AML-193 (cell line): ENCODE measurements at places on chromosomes 1 and 21.

- DNase-seq = no peak
Observed at GRCh38 chr1:172815740-172816139, 156.8 kb downstream of the FASLG start.

GRCh38 chr1:67175530-67176087 is 9.4 kb downstream of the IL23R start:
- no peak for DNase-seq

DNA sequence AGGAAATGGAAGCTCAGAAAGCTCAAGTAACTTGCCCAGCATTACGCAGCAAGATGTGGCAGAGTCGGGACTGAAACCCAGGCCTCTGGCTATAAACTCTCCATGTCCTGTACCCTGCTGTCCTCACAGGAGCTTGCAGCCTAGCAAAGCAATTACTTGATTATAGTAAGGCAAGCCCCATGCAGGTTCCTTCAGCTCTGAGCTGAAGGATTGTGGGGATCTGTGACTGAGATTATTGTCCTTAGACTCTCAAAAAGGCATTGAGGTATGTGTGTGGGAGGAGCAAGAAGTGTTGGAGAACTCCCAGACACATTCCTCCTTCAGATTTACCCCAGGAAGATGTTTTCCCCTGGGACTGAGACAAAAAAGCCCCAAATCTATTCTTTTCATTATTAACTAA is 124.0 kb upstream of the SPATA6 start:
- DNase-seq = no peak

DNA sequence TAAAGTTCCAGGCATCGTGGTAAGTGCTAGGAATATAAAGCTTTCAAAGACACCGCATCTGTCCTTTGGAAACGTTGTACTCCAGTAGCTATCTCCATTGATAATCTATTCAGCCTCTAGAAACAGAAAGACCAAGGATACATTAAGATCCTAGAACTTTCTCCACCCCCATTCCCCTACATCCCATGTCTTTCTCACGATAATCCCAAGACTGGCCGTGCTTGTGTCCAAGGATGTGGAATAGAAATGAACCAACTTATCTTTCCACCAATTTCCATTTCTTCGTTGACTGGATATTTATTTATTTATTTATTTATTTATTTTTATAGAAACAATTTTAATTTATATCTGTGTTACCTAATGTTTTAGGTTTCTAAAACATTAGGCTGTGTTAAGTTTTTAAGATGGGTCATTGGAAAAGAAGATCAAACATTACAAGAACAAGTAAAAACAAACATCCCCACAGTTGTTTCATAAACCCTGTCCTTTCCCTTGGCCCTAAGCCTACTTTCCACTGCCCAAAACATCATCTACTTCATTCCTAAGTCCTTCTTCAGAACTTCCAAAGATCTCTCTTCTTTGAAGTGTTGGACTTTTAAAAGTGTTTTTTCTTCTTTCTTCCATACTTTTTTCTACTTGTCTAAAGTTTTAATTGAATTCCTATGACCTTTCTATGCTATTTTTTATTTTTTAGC is 39.7 kb downstream of the LRRC8C start:
- no peak for DNase-seq

DNA sequence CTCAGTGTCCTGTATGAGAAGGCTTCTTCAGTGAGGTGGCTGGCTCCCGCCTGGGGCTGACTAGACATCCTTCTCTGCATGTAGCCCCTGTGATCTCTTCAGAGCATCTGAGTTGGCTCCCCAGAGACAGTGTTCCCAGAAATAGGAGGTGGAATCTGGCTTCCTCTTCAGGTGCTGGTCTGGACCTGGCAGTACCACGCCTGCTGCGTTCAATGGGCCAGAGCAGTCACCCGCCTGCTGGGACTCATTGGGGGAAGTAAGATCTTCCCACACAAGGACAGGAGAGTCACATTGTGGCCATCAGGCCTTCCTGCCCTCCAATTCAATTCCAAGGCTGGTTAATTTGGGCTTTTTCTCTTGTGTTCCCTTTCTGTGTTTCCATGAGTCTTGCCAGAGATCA is 51.0 kb downstream of the ADARB1 start:
- DNase-seq = no peak

DNA sequence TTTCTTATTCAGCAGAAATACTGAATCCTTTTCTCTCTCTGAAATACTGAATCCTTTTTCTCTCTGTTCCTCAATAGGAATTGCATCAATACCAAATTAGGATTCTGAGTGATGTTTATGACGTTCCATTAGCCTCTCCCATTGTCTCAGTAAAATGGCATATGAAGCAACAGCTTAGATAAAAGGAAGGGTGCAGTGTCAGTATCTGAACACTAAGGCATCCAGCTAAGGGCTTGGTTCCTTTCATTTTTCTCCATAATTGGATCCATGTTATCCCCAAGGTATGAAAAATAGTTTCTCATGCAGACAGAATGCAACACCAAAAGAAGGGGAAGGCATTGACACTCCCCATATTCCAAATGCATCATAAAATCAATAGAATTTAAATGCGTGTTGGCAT is 61.5 kb upstream of the RAVER2 start:
- DNase-seq = no peak

DNA sequence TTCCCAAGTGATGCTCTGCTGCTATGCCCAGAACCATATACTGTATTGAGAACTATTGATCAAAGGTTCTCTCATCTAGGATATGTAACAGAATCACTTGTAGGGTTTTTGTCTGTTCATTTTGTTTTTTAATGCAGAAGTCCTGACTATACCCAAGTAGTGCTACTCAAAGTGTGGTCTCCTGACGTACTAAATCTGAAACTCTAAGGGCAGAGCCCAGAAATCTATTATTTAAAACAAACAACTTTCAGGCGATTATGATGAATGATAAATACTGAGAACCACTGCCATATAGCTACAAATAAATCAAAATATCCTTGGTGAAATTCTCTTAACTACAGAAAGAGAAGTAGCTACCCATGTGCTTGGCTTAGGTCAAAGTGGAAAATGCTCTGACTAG is 10.1 kb downstream of the ZZZ3 start:
- DNase-seq = no peak

DNA sequence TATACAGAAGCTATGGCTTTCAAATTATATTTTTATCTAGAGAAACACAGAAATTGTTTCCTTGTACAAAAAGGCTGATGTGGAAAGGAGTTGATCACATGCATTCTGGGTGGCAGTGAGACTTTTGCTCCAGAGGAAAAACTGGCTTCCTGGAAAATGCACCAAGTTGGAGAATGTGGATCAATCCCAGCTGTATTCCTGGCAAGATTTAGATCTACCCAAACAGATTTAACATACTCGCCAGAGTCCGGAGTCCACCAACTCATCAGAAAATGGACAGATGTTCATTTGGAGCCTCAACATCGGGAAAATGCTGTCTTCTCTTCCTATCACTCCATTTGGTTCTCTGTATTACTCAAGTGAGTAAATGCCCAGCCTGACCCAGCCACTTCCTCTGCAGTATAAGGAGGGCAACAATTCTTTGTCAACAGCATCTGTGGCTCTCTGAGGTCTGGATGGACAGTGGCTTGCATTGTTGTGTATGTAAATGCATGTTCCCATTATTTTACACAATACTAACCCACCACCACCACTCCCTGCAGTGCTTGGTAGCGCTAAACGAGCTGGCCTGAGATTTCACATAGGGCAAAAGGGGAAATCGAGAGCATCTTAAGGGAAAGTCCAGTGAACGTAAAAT is 226.2 kb upstream of the IRF2BP2 start:
- peak; percentile 32 for DNase-seq

DNA sequence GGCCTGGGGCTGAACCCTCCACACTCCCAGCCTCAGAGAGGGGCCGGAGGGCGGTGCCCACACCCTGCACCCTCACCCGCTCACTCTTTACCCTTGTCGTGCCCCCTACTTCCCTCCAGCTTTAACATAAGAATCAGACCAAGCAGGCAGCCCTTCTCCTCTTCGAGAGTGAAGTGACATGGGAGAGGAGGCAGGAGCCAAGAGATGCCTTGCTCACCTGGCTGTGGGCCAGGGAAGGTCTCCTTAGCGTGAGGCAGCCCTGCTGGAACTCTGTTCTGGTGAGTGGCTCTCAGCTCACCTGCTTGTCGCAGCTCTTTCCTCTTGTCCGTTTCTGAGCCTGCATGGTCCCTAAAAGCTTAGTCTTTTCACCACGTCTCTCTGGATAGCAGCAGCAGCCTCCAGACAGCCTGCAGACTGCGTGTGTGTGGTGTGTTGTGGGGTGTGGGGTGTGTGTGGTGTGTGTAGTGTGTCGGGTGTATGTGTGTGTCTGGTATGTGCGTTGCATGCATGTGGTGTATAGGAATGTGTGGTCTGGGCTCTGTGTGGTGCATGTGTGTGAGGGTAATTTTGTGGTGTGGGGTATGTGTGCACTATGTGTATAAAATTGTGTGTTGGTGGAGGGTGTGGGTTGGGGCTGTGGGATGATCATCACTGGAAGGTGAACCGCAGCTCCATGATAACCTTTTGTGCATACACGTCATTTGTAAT is 86.7 kb downstream of the CCDC185 start:
- no peak for DNase-seq

DNA sequence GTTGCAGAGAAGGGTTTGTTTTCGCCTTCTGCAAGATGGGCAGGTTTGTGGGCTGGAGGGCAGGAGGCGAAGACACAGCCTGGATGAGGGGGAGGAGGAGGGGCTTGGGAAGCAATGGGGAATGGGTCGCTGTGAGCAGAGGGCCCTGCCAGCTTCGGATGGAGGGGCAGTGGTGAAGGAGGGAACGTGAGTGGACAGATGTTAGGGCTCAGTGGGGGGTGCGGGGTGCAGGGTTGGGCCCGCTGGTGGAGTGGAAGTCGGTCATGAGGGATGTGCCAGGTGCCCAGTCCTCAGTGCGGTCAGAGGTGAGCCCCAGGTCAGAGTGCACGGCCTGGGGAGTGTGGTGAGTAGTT is 55.5 kb upstream of the ABCG1 start:
- DNase-seq = no peak

DNA sequence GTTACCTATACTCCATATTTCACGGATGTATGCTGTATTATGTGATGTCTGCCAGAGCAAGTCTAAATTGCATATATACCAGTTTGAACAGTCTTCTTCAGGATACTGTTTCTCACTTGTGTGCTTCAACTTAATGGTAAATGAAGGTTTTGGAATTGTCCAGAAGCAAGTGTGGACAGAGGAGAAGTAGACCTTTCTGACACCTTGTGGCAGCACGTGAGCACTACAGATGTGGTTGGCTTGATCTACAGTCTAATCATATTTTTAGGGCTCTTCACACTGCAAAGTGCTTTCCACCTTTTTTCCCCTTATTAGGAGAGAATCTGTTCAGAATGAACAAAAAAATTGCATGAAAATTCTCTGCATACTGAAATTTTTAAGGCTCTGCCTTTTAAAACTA is 10.9 kb downstream of the MORC3 start:
- peak; percentile 53 for DNase-seq

DNA sequence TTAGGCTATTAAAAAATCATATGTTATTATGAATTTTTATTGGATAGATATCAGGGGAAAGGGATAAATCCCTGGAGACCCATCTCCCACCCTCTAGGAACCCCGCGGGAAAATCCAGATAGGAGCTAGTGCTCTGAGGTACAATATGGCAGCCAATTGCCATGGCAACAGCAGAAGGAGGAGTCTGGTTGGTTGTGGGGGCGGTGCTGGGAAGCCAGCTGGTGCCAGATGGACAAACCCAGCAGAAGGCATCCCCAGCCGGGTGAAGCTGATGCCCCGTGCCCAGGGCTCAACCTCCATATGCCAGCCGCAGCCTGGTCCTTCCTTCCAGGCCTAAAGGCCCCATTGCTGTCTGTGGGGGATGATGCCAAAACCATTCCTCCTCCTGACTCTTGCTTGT is 38.3 kb downstream of the RHBG start:
- DNase-seq = no peak

DNA sequence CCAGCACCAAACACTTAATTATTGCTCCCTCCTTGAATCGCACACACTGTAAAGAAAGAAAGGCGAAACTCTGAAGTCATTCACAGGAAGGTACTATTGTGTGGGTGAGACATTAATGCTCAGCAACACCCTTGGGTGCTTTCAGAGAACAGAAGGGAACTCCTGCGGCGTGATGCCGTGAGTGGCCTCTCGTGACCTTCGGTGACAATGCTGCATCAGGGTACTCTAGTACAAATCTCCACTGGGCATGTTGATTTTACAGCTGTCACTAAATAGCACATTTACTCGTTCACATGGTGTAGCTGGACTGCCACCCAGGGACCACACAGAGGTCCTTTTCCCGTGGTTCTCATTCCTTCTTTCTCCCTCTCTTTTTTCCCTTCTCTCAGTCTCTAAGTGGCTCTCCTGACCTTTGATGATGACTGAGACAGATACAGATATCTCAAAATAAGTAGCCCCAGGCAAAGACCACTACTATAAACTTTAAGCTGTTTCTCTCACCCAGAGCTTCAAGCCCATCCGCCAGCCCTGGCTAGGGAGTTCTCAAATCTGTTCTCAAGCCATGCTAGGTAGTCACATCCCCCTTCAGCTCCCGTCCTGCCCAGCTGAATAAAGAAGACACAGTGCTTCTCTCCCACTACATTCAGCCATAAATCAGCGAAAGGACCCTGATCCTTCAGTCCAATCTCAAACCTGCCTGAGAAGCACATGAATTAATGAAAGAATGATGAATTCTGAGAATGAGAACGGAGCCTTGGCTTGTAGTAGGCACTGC is 223.4 kb upstream of the FMN2 start:
- DNase-seq = no peak

- DNase-seq = no peak
Observed at GRCh38 chr1:209260136-209260535, 323.4 kb upstream of the CAMK1G start.

DNA sequence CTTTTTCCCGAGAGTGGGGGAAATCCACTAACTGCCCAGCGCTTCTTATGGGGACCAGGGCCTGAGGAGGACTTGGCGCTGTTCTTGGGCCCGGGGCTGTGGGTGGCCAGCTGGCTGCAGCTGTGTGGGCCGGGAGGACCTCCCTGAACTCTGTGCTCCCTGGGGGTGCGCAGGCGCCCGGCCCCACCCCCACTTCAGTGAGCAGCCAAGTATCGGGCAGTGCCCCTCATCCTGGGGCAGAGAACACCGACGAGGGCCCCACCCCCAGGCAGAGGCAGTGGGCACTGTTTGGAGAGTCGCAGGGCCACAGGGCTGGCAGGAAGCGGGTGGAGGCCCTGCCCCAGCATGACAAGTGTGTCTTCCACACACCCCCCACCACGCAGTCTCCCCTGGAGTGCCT is 32.5 kb upstream of the SLC19A1 start:
- DNase-seq = no peak

- no peak for DNase-seq
Observed at GRCh38 chr1:18198260-18198659, 90.7 kb downstream of the IGSF21 start.

DNA sequence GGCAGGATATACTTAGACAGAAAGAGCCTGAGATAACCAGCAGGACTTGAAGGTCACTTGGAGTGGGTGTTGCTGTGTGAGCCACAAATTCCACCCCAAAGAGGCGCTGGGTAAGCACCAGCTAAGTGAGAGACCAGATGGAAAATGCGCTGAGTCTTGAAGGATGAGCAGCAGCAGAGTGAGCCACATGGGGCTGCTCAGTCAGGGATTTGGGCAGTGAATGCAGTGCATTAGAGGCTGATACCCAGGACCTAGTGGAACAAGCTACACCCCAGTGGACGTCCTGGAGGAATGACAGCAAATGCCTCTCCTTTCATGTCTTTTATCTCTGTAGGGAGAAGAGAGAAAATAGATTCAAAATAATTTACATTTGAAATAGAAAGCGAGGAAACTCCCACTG is 11.3 kb downstream of the GRIK1 start:
- no peak for DNase-seq
